ENCODE measurements at places on chromosomes 16 and 17.

- no peaks in the 10 kb centered on the region for H3K4me1 ChIP-seq
- H3K27me3 ChIP-seq: no peaks in the 10 kb centered on the region
- no peak overlapping the region for H3K4me3 ChIP-seq
- no peak overlapping the region for H3K27ac ChIP-seq
- DNase-seq: no peak
Measured at GRCh38 chr16:88374736-88375135, 8.0 kb upstream of the ZNF469 start.

DNA sequence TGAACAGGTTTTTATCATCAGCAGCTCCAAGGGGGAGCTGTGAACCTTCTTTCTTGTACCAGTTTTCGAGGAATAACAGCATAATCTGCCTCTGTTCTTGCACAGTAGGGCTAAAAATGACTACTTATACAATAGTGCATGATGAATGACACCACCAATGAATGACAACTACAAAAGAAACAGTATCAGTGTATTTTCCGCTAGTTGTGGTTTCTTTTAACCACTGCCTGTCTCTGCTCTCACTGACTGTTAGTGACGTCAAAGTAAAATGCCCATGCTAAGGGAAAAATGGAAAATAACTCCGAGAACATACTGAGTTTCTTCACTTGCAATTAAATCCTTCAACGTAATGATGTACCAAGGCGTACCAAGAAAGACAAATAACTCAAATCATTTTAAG is 294.9 kb downstream of the MAP2K6 start:
- H3K4me3 ChIP-seq: no peak overlapping the region
- no peak overlapping the region for H3K27ac ChIP-seq
- no peak for DNase-seq
- H3K27me3 ChIP-seq: no peaks in the 10 kb centered on the region
- H3K36me3 ChIP-seq: no peaks in the 10 kb centered on the region

DNA sequence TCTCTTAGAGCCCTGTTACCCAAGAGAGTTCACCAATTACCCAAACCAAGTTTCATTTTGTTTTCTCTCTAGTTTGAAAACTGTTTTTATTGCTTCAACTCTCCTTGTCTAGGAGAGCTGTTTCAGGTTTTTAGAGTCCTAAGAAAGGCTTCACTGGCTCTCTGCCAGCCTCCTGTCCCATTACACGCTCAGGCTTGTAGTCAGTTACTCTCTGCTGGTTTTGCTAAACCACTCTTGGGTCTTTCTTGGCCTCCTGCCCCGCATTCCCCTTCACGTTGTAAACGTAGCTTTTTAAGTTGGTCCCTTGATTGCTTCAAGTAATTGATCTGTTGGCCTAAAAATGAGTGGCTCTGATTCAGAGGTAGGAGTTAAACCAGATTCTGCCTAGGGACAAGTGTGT is 529.1 kb downstream of the MAF start:
- peak; percentile 38 for DNase-seq
- H3K4me3 ChIP-seq: peak overlapping the region; percentile 11
- no peaks in the 10 kb centered on the region for H3K36me3 ChIP-seq
- H3K27ac ChIP-seq: no peak overlapping the region
- H3K4me1 ChIP-seq: peaks cover 62% of the 10 kb centered on the region

DNA sequence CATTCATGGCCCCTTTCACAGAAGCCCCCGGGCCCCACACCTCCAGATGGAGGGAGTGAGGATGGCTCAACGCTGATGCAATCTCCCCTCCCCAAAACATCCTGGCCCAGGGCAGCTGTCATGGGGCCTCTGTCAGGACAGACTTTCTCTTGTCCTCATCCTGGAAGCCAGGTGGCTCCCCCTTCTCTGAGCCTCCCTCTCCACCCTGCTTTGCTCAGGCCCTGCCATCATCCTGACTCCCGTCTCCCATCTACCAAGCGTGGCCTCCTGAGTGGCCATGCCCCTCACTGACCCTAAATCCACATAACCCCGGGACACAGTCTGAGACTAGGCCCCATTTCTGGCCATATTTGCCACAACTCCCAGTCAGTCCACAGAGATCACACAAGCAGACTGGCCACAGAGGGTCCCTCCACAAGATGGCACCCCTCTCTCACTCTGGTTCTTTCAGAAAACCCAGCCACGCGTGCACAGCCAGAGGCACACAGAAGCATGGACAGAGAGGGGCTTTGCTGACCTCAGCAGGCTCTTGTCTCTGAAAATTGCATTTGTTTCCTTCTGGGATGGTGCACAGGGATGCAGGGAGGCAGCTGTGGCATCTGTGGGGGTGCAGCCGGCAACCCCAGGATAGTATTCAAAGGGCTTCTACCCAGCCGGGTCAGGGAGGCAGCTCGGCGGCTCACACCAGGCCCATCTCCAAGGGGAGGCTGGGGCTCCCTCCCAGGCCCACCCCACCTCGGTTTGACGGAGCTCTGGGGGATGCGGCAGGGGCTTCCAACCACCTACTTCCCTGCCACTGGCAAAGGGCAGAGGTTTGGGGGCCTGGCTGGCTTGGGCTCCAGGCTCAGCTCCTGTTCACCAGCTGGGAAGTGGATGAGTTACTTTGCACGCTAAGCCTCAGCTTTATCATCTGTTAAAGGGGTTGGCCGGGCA is 16.9 kb downstream of the DOC2B start:
- H3K4me3 ChIP-seq: no peak overlapping the region
- no peaks in the 10 kb centered on the region for H3K27me3 ChIP-seq

DNA sequence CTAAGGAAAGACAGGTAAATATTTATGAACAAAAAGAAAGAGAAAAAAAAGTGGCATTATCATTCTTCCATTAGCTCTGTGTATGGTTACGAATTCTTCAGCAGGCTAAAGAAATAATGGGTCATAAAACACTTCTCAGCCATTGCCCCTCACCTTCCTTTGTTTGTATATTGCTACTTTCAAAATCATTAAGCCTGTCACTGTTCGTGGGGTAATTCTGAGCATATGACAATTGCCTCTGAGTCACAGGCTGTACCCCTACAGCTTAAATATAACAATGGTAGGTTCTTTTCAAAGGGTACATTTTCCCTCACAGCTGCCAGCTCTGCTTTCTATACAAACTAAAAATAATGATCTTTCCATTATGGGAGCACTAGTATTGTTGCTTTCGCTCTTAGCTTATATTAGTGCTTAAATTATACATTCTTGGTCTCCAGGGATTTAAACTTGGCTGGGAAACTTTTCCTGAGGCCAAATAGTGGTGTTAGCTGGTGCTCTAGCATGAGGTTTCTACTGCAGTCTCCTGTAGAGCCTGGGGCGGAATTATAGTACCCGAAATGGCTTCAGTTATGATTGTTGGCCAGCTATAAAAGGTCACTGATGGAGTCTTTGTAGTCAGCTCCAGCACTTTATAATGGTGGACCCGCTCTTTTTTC is 74.7 kb upstream of the CDH11 start:
- no peaks in the 10 kb centered on the region for H3K27me3 ChIP-seq
- no peak overlapping the region for H3K4me3 ChIP-seq
- no peak overlapping the region for H3K27ac ChIP-seq
- no peak for DNase-seq
- no peaks in the 10 kb centered on the region for H3K4me1 ChIP-seq
